ENCODE measurements at places on chromosomes 2 and 18. TPM values are rescaled to one million over a fixed set of nuclear protein-coding genes. Genes with fewer than 3 reads are reported as not detected.
A peak's percentile ranks its signal among the peaks of the same experiment; 100 is the strongest.

ADCYAP1 gene
- total RNA-seq: 2.7 TPM

GRCh38 chr2:234135750-234136221 lies 85.3 kb downstream of the SPP2 start:
- peak; percentile 43 for DNase-seq

GRCh38 chr2:263774-264492 lies at the start of gene SH3YL1:
TSS of gene SH3YL1 (minus strand) at chr2:264032. CDS start at chr2:263984, 48 bp downstream.
- DNase-seq: peak; percentile 88

RAB17 gene
- 12.6 TPM for total RNA-seq

DNA sequence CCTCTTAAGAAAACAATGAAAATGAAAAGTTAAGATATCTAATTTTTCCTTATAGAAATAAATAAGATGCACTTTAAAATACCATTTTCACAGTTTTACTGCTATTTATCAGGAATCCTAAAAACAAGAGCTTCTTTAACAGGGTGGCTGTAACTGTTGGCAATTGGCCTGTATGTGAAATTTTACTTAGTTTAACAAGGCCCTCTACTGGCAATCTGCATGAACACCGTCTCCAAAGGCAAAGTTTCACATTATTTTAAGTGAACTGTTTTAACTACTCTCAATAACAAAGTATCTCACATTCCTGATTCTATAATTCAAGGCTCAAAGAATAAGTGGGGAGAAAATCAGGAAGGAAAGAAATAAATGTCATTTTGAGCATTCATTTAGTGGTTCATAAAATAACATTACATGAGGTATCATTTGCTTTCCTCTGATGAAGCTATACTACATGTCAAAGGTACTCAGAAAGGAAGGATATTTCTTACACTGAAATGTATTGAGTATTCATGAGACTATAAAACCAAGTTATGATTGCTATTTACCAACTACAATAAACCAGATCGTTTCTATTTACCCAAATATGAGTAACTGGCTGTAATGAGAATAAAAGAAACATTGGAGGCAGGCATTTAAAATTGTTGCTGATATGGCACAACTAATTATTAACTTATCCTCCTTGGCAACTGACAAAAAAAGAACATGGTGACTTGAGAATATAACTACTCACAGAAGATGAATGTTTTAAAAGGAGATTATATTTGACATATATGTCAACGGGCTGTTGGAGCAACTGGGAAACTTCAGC lies 7.0 kb downstream of the NCKAP5 start:
- peak; percentile 31 for DNase-seq

G6PC2 gene
- total RNA-seq: not detected

DNA sequence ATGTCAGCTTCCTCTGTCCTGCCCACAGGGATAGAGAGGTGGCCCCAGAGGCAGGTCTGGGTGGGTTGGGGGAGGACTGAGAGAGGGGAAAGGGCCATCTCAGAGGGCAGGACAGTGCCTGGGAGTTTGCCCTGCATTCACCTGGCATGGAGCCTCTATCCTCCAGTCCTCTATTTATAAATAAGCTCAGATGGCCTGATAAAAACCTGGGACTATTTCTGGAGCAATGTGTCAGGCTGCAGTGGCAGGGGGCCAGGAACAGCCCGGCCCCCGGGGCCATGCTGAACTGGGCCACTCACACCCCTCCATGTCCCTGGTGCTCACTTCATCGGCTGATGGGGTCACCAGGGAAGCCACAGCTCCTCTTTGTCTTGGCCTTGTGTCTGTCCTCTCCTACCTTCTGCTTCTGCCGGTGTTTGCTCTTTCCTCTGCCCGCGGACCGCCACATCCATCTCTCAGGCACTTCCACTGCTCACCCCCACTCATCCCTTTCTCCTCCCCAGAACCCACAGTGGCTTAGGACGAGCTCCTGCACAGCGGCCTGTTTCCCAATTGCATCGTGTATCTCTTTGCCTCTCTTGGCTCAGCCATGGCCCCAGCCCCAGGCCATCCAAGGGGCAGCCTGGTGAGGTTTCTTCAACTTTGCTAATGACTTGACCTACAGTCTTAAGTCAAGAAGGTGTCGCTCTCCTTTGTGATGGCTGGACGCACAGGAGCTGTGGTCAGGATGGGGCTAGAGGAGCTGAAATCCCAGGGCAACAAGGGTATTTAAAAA lies 38.8 kb downstream of the SCTR start:
- no peak for DNase-seq

DNA sequence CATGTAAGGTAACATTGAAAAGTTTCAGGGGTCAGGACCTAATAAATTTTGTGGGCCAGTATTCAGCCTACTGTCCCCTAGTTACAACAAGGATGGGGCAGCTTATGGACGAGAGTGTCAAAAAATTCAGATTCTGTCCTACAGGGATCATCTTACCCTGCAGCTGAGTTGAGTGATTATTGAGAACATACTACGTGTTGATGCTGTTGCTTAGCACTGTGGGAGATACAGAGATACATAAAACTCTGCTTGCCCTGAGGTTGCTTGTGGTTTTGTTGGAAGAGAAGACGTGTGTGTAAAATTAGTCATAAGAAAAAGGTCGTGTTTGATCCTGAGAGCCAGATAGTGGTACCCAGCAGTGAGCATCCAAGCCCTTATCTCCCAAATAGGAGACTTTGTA lies 253.2 kb downstream of the NEDD4L start:
- no peak for DNase-seq

DNA sequence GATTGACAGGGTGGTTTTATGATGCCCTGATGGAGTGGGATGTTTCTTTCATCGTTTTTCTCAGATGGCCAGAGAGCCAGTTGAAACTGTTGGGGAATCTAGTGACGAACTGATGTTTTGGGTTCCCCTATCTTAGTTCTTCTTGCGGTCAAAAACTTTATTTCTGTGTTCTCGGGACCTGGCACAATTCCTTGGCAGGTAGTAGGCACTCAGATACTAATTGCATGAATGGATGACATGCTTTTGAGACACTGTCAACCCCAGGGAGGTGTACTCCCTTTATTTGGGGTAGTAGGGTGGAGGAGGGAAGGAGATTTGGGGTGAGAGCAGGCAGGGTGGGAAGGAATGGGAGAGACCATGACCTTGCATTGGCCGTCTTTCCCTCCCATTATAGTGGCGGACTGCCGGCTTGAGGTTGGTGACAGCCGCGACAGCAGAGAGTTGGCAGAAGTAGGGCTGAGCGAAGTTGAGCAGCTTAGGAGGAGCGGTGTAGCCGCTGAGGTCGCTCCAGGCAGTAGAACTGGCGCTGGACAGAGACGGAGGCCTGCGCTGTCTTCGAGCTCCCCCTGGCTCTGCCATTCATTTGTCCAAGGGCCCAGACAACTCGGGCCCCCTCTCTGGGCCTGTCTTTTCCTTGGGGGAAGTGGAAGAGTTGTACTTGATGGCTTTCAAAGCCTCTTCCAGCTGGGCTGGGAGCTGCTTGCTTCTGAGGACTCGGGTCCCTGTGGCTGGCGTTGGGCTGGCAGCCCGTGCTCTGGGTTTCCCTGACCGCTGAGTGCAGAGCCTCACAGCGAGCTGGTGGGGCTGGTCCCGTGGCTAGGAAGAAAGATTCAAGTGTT lies 2.6 kb downstream of the TET3 start:
- peak; percentile 70 for DNase-seq

PROM2 gene
- total RNA-seq: 43.4 TPM

GRCh38 chr2:85116207-85116606 lies 17.0 kb upstream of the TCF7L1 start:
- DNase-seq: no peak

DNA sequence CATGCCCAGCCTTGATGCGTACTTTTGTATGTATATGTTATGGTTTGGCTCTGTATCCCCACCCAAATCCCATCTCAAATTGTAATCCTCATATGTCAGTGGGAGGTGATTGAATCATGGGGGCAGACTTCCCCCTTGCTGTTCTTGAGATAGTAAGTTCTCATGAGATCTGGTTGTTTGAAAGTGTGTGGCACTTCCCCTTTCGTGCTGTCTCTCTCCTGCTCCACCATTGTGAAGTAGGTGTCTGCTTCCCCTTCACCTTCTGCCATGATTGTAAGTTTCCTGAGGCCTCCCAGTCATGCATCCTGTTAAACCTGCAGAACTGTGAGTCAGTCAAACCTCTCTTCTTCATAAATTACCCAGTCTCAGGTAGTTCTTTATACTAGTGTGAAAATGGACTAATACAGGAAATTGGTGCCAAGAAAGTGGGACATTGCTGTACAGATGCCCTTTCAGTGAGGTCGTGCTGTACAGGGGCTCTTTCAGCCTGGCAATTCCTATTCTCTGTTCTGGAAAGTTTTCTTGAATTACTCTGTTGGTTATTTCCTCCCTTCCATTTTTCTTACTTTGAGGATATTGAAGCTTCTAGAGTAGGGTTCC lies 38.2 kb downstream of the KCMF1 start:
- no peak for DNase-seq

DNA sequence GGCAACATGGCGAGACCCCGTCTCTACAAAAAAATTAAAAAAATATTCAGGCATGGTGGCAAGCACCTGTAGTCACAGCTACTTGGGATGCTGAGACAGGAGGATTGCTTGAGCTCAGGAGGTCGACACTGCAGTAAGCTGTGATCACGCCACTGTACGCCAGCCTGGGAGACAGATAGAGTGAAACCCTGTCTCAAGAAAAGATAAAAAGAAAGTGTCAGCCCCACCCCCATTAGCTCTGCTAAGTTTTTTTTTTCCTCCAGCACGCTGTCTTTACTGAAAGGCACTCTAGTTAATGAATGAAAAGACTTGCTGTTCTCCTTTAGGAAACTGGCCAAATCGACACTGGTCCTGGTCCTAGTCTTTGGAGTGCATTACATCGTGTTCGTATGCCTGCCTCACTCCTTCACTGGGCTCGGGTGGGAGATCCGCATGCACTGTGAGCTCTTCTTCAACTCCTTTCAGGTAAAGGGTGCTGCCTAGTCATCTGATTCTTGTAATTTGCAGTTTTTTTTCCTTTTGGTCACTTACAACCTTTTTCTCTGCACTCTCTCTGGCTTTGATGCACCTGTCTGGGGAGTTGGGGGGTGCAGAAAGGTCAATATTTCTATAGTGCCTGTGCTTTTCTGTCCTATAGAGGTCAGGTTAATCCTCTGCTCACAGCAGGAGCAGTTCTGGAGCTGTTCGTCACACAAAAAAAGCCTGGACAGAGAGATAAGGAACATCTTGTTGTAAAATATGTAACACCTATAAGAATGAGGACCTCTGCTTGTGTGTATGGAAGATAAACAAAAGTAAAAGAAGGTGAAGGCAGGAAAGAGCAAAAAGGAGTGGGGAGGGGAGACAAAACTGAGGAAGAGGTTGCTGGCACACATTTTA lies 82.3 kb downstream of the PTH2R start:
- DNase-seq: no peak

GRCh38 chr2:23211987-23212583 lies 172.9 kb upstream of the KLHL29 start:
- no peak for DNase-seq

- DNase-seq: no peak
These were observed 621.7 kb downstream of the TMEM182 start for GRCh38 chr2:103383541-103383940.

ANKMY1 gene
- 31.4 TPM for total RNA-seq

- no peak for DNase-seq
These were observed 171.7 kb downstream of the EPHA4 start for GRCh38 chr2:221400411-221400810.

RBM44 gene
- 6.0 TPM for total RNA-seq

GRCh38 chr2:200655918-200656580 lies 70.2 kb downstream of the AOX1 start:
- DNase-seq: no peak

GRCh38 chr2:60489289-60489688 lies 64.2 kb downstream of the BCL11A start:
- DNase-seq: no peak

KLHL14 gene
- total RNA-seq: 0.41 TPM

- no peak for DNase-seq
These were observed 81.8 kb upstream of the RBMS1 start for GRCh38 chr2:160575368-160575767.

- DNase-seq: no peak
These were observed 22.6 kb upstream of the SUCLG1 start for GRCh38 chr2:84481702-84482101.

DNA sequence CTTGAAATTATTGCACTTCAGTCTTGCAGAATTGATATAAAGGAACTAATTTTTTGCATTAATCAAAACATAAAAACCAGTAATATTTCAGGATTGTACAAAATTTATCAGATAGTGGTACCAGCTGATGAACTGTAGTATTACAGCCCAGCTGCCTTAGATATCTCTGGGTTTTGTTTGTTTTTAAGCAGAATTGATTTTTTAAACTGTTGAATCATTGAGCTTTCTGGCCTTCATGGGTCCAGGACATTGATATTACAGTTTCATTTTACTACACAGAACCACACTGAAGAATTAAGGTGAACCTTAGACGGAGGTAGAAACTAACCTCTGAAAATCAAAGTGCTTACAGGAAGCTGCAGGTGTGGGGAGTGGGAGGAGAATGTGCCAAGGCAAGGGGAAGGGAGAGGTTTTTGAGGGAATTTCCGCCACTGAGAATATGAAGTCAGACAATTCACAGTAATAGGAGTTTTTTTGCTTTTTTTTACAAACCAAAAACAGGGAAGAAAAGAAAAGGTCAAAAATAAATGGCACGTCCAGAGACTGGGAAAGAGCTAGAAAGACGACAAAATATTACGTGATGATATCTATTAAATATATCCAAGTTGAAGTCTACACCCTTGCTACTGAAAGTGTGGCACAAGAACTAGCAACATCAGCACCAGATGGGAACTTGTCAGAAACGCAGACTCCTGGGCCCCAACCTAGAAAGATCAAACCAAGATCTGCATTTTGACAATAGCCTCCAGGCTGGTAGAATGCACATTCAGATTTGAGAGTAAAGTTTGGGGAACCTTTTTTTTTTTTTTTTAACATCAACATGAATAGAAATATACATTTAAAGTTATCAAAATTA lies 40.8 kb upstream of the SPAG16 start:
- DNase-seq: no peak

DNA sequence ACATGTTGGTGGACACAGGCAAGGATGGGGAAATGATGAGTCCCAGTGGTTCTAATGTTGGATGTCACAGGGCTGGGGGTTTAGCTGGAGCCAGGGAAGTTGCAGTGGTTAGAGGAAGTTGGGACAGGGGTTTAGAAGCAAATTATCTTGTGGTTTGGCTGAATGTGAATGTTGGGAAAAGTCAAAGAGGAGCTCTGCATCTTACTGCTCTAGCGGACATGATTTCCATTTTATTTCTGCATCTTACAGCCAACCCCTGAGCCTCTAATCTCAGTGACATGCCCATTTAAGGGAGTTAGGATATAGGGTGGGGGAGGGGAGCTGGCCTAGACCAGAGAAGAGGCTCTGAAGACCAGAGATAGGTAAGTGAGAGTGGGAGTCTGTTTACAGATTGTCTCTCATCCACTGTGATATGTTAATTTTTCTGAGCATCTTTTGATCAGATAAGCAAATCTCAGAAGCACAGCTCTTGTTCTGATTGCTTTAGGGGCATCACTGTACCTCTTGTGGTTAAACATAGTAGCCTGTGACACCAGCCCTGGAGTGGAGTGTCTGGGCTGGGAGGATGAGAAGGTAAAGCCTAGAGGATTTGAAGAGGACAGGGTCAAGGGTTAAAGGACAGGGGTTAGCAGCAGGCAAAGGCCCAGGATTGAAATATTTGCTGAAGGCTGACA lies 43.6 kb downstream of the SETBP1 start:
- DNase-seq: no peak

UGT1A10 gene
- total RNA-seq: not detected

MYCN gene
- 0.14 TPM for total RNA-seq

Data from prostate gland (tissue), 2 donors.